Brain (organoid and tissue), 16 donors: ENCODE measurements at places on chromosomes 7 and 10.

GRCh38 chr7:151134743-151135524 is 32.6 kb downstream of the GBX1 start:
- DNase-seq: no peak

DNA sequence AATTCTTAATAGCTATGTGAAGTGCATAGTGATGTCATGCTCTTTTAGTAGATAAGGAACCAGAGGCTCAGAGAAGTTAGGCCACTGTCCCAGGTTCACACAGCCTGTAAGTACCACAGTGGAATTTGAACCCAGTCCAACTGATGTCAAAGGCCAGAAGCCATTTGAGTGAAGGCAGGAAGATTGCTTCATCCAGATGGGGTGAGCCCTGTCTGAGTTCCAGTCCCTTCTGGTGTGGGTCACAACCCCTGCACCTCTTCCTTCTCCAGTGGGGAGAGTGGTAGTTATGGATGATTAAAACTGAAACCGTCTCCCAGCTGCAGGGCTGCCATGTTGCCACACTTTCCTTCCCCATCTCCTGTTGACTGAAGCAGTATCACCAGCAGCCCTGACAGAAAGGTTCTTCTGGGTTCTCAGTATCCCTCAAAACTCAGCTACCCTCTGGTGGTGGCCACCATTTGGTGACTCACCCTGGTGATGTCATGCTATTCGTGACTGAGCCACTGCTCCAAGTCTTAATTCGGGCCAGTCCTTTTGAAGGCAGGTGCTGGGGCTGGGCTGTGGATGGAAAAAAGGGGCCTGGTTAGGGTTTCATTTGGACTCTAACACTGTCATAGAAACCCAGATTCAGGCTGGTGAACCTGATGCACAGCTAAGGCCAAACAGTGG is 1.5 kb upstream of the C10orf95 start:
- DNase-seq: no peak

- no peak for DNase-seq
Measured at GRCh38 chr10:12710157-12710556, 291.4 kb downstream of the CCDC3 start.

DNA sequence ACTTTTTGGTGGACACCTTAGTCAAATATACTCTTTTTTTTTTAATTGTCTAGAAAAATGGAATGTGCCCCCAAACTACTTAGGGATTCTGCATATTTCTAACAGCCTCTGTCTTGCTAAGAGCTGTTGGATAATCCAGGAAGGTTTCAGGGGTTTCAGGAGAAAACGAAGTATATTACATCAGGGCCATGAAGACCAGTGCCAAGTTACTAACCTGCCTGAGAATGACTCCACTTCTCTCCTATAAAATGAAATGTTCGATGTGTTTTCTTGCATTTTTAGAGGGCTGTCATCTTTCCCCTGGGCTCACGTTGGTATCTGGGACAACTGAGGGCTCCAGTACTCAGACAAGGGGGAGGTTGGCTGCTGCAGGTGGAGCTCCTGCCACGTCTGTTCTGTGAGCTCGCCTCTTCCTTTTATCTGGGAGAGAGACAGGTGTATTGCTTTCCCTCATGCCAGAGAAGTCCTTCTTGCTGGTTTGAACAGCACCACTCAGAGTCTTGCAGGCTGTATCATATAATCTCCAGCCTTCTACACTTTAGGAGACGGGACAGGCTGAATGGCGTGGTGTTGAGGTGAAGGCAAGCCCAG is 71.3 kb downstream of the CAMK1D start:
- no peak for DNase-seq

DNA sequence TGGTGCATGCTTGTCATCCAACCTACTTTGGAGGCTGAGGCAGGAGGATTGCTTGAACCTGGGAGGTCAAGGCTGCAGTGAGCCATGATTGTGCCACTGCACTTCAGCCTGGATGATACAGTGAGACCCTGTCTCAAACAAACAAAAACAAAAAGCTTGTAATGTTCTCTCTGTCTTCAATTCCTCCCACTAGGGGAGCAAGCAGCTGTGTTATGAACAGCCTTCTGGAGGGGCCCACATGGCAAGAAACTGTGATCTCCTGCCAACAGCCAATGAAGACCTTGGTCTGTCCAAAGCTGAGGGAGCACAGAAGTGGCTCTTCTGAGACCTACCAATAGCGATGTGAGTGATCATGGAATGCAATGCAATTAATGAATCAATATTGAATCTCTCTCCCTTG is 229.2 kb downstream of the SEC23IP start:
- no peak for DNase-seq

DNA sequence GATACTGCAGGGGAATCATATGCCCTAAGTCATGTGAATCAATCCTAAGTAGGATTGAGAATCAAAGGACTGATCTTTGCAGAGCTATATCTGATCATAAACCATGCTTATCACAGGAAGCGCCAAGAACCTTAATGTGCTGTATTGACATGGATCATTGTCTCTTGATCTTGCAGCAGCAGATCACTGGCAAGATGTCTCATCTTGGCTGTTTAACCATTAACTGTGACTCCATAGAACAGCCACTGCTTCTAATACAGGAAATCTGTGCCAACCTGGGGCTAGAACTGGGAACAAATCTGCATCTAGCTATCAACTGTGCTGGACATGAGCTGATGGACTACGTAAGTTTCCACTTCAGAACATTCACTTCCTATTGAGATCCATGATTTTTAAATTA is 21.6 kb downstream of the ENO4 start:
- DNase-seq: no peak

GRCh38 chr7:70797109-70797514 is 334.8 kb upstream of the GALNT17 start:
- DNase-seq: no peak

DNA sequence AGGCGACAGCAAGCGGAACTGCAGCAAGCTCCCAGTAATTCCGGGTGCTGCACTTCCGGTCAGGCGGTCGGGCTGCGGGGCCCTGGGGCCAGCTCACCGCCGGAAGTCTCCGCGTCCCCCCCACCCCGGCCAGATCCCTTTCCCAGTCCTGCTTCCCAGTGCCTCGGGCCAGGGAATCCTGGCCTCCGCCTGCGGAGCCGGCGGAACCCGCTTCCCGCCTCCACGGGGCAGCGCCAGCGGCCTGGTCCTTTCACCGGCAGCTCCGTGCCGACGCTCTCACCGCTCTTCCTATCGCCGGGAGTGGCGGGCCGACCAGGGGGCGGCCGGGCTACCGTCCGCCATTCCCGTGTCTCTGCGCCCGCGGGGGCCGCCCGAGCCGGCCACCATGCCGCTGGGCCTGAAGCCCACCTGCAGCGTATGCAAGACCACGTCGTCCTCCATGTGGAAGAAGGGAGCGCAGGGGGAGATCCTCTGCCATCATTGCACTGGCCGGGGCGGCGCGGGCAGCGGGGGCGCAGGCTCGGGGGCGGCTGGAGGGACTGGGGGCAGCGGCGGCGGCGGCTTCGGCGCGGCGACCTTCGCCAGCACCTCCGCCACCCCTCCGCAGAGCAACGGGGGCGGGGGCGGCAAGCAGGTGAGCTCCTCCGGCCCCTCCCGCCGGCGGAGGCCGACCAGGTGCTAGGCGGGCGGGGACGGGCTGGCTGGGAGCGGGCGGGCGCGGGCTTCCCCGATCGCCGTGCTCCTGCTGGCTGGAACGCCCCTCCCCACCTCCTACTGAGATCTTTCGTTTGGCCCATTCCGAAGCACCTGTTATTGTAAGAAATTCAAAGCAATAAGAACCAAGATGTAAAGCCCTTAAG is at the start of gene GATAD1:
Gene GATAD1 (plus strand): TSS at position 138 of the 860 bp plus-strand sequence. CDS start 248 bp downstream, at position 386.
- peak; percentile 95 for DNase-seq

- DNase-seq: no peak
Measured at GRCh38 chr10:58518775-58519174, 6.1 kb downstream of the BICC1 start.

DNA sequence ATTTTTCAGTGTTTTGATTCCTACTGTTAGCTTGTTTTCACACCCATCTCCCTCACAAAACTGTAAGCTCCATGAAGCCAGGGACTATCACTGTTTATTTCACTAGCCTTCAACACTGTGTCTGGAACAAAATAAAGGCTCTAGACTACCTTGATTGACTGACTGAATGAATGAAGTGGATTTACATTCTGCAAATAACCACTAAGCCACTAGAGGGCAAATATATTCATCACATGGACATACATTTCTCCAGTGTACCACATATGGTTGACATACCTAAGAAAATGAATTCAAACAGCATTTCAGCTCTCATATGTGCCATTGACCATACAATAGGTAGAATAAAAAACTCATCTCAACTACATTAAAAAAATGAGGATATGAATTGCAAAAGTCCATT is 185.9 kb downstream of the RAB11FIP2 start:
- no peak for DNase-seq

DNA sequence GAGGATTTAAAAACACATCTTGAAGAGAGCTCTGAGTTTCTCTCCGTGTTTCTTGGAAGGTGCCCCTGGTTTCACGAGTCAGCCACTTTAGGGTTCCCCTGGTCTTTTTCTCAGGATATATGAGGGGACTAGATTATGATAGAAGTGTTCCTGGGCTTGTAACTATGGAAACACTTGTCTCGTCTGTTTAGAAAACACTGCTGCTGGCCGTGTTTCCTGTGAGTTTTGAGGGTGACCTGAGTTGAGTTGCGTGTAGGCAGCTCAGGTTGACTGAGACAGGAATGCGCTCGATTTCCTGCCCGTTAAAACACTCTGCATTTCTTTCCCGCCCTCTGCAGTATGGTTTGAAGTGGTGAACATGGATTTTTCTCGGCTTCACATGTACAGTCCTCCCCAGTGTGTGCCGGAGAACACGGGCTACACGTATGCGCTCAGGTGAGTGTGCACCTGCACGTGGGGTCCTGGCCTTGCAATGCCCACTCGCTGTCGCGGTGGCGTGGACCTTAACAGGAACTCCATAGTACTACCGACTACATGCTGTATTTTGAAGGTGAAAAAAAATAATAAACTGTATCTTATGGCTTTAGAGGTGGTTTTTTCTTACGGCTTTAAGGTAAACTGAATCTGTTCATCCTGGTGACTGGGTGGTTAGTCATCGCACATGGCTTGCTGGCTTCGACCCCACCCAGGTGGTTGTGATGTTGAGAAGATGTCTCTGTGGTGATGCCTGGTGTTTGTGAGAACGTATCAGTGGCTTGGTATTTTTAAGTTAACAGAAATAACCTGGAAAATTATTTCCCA is at the start of gene SUN1:
Gene SUN1 (plus strand): TSS at position 310 of the 801 bp plus-strand sequence. CDS start 49 bp downstream, at position 359.
- DNase-seq: no peak

DNA sequence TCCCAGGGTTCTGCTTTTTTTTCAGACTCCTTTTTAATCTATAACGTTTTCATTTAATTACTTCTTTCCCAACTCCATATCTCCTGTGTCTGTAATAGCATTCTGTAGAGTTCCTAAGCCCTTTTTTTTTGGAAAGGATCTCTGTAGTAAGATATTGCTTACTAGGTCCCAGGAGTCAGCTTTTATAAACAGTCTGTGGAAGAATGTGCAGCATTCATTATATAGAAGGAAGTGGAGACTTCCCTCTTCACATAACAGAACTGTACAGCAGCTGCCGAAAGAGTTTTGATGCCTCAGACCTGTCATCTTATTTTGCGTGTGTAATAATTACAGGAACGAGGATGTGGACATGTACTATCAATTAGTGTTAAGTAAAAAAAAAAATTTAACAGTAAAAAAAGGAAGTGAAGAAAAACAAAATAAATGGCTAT is 7.4 kb upstream of the STEAP4 start:
- DNase-seq: peak; percentile 22

GRCh38 chr7:49322476-49322875 is 398.1 kb downstream of the CDC14C start:
- DNase-seq: no peak

DNA sequence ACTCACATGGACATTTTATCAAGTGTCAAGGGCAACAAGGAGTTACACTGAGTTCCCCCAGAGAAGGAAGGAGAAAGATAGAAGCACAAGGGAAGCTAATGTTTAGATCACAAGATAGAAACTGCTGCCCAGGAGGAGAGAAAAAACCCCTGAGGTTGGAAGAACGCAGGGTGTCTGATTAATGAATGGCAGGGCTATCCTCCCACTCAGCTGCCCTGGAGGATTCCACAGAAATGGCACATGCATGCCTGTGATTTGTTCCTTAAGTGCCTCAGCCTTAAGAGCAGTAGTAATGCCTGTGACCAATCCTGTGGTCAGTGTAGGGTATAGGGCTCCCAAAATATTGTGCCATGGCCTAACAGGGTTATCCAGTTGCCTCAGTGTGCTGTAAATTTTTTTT is 20.2 kb downstream of the DNAJB9 start:
- DNase-seq: peak; percentile 43

- no peak for DNase-seq
Measured at GRCh38 chr10:62580396-62580795, 206.2 kb downstream of the ZNF365 start.

- DNase-seq: peak; percentile 5
Measured at GRCh38 chr7:144957998-144958397, 122.1 kb upstream of the TPK1 start.

- DNase-seq: peak; percentile 68
Measured at GRCh38 chr10:129959544-129960480, 4.3 kb downstream of the EBF3 start.

- DNase-seq: peak; percentile 91
Measured at GRCh38 chr10:65358565-65358964, 1567.3 kb upstream of the LRRTM3 start.

DNA sequence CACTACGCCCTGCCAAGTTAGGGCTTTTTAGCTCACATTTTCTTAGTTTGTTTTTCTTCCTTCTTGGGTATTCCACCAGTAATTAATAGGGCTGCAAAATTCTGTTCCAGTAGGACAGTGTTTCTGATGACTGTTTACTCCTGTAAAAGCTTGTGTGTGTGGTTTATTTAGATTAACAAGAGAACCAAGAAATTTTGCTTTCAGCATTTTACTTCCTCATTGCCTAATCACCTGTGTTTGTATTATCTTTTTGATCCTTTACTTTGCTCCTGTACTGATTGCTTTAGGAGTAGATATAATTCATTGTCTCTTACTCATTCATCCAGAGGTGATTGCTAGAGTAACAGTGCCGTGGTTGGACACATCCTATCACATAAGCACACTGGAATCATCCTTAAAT is 27.7 kb downstream of the TDRD1 start:
- DNase-seq: no peak

- no peak for DNase-seq
Measured at GRCh38 chr10:104907521-104907920, 266.4 kb downstream of the SORCS3 start.

DNA sequence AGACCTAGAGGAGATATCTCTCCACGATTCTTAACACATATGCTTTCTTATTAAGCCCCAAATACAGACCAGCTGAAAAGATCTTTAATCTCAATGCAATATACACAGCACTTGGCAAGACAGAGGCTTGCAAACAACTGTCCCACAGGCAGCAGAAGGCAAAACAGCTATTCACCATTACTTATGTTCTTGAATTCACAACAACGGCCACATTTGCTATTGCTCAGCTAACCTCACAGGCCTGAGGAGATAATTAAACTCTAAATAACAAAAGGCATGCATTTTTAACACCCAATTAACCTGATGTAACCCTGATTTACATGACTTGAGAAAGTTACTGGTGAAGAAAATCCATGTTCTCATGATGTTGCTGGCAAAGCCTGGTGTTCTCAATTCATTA is 216.4 kb downstream of the CRPPA start:
- peak; percentile 74 for DNase-seq

DNA sequence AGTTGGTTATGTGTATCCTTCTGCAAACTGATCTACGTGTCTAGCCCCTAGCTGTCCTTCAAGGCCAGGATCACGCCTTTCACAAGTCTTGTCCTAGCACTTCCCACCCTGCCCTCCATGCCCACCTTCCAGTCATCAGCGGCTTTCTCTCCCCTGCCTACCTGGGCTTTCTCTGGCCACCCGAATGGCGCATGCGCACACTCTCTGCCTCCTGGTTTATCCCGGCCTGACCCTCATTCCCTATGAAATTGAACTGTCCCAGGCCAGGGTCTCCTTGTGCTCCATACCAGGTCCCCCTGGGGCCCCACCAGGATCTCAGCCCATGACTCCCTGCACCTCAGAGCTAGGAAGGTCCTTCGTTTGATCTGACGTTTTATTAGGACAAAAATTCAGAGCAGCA is 31.6 kb upstream of the CTBP2 start:
- no peak for DNase-seq
